ENCODE measurements at places on chromosomes 2 and 18.

DNA sequence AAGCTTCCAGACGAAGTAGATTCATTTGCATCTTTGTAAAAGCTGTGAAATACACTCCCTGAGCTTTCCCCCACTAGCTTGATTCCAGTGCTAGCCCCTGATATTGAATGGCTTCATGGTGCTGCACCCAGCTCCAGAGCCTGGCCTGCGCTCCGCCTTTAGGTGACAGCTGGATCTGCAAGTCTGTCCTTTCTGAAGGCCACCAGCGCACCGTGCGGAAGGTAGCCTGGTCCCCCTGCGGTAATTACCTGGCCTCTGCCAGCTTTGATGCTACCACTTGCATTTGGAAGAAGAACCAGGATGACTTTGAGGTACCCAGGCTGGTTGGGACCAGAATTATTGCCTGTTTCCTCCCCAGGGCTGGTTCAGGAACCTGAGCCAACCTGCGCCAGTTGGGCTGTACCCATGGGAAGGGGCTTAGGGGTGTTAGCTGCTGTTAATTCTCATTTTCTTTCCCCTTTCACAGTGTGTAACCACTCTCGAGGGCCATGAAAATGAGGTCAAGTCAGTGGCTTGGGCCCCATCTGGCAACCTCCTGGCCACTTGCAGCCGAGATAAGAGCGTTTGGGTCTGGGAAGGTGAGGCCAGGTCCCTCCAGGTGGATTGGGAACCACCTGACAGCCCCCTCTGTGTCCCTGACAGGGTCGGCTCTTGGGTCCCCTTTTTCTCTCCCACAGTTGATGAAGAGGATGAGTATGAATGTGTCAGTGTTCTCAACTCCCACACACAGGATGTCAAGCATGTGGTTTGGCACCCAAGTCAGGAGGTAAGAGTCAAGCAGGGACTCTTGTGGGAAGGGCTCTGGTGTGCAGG is 1.3 kb downstream of the CIAO1 start:
- DNase-seq: peak; percentile 45

GRCh38 chr18:10490401-10491165 is 35.2 kb upstream of the NAPG start:
- peak; percentile 42 for DNase-seq

DNA sequence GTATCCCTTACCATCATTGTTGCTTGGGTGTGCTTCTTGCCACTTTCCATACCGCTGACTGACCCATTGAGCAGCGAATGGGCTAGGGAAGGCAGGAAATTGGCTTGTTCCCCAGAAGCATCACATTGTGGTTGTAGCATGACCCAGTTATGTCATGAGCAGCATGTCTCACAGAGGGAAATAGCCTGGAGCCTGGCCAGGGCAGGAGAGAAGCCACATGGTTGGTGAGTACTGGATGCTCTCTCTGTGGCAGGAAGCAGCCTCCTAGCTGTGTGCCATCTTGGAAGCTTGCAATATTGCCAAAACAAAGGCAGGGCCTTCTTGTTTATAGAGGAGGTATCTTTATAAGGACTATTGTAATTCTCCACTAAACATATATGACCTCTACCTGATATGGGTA is 482.6 kb downstream of the PIK3C3 start:
- no peak for DNase-seq

DNA sequence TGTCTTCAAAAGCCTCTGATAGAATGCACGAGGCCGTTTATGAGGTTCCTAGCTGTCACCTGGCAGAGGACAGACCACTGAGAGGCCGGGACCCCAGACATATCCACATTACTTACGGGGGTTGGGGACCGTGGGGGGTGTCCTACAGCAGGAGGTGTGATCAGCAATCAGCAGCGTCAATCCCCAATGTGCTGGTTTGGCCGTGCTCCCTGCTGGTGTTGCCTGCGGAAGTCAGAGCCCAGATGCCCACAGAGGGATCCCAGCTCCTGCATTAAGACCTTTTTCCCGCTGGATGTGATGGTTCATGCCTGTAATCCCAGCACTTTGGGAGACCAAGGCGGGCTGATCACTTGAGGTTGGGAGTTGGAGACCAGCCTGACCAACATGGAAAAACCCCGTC is 20.8 kb upstream of the SP5 start:
- DNase-seq: no peak

- DNase-seq: no peak
These were observed 1.1 kb downstream of the BIN1 start for GRCh38 chr2:127105656-127106456.

DNA sequence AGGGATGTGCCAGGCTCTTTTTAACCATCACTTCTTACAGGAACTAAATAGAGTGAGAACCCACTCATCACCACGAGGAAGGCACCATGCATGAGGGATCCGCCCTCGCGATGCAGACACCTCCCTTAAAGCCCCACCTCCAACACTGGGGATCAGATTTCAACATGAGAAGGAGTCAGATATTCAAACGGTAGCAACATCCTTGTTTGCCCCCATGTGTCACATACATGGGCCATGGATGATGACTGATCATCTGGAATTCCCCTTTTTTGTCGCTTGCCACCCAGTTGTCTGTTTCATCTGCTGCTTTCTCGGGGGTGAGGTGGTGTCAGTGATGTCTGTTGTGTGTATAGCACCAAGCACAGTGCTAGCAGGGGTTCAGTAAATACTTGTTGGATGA is 57.9 kb downstream of the NCK2 start:
- peak; percentile 59 for DNase-seq

DNA sequence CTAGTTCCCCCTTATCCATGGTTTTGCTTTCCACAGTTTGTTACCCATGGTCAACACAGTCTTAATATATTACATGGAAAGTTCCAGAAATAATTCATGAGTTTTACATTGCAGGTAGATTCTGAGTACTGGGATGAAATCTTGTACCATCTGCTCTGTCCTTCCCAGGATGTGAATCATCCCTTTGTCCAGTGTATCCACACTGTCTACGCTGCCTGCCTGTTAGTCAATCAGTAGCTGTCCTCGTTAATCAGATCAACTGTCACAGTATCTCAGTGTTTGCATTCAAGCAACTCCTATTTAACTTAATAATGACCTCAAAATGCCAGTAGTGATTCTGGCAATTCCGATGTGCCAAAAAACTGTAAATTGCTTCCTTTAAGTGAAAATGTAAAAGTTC is 76.3 kb downstream of the DYNC1I2 start:
- no peak for DNase-seq

- no peak for DNase-seq
These were observed 494.0 kb upstream of the MYT1L start for GRCh38 chr2:2825062-2825461.

All from activated CD4-positive, alpha-beta T cell treated with anti-CD3 and anti-CD28 coated beads, Interleukin-2, amount 50 U/mL, for 1 hour (primary cell).